AG04450 (cell line): ENCODE measurements at places on chromosomes 13 and 19.

DNA sequence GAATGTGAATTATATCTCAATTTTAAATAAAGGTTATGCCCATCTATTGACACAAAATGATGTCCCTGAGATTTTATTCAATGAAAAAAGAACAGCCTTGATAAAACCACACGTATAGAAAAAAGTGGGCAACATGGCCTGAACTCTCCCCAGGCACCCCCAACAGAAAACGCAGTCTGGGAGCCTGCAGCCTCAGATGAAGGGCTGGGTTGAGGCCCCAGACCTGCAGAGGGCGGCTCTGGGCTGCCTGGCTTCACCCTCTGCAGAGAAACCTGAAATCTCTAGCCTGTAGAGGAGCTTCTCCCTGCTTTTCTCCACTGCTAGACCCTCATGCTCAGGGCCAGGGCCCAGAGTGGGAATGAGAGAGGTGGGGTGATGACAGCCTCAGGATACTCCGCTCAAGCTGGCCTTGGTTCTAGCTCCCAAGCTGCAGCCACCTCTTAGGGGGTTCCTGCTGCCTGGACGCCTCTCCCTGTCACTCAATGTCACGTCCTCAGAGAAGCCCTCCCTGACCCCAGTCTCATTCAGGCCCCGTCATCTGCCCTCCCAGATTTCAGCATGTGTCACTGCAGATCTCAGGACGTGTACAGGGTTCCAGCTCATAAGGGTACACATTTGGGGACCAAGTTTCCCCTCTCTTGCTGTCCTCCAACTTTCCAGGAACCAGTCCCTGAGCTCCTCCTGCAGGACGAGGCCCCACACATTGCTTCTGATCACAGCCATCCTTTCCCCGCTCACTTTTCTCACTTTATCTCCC is 1.8 kb downstream of the MBD3 start:
- DNase-seq, result no peak

DNA sequence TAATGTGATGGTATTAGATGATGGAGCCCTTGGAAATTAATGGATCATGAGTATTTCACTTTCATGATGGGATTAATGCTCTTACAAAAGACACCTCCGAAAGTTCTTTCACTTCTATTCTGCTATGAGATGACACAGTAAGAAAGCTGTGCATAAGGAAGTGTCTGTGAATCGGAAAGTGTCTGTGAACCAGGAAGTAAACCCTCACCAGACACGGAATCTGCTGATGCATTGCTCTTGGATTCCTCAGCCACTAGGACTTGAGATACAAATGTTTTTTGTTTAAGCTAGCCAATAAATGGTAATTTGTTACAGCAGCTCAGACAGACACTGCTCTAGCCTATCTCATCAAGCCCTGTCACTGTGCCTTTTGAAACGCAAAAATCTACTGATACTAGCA is 440.4 kb upstream of the PRR20A start:
- DNase-seq, result no peak

DNA sequence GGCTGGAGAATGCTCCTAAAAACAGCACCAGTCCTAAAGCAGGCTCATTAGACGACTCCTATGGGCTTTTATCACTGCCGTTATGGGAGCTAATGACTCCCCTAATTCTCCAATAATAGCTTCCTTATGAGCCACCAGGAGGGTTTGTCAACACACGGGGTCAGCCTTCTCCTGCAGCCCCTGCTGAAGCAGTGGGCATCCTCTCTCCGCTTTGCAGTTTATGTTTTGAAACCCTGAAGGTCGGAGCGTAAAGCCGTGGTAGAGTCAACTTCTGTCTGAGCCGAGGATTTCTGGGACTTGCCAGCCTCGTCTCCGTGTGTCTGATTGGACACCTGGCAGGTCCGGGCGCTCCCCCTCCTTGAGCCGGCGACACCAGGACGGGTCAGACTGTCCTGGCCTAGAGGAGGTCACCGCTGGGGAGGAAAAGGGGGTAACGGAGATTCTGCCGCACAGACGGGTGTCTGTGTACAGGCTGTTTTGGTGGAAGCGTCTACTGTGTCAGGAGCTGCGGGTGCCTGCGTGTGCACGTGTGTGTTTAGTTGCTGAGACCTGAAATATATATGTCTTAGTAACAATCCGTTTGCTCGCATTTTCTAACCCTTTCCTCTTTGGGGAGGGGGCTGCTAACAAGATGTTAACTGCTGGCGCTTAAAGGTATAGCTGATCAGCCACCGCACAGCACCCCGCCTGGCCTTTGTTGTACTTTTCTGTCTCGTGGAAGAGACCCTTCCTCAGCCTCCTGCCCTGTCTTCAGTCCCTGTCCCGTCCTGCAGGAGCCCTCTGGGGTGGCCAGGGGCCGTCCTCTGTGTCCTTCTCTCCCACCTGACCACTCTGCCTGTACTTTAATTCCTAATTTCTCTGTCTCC is 1.9 kb downstream of the KDM4B start:
- no peak for DNase-seq

DNA sequence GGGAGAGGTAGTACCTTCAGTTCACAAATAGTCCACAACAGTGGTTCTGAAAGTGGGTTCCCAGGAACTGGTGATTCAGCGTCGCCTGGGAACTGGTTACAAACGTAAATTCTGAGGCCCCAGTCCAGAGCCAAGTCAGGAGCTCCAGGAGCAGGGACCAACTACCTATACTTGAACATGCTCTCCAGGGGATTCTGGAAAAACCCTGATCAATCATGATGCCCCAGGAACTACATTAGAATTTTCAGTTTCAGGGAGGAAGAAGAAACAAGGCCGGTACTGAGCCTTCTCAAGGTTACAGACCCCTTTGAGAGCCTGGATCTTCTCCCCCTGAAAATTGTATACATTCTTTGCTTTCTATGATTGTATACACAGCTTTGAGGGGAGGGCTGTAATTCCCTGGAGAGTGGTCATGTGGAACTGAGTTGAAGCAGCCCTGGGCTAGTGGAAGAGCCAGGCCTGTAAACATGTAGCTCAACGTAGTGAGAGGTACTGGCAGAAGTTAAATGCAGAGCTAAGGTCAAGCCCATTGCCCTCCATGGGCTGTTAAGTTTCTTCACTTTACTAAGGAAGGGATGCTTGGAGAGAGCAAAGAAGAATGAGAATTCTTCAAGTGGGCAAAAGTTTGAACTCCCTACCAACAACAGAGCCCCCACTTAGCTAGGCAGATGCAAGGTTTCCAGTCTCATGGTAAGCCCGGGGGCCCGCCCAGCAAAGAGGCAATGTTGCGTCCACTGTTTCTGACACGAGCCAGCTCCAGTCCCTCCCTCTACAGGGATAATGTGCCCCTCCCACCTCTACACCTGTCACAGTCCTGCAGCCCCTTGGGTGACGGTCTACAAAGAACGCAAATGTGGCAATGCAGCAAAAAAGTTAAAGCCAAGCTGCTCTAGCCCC is 17.0 kb downstream of the DOCK9 start:
- DNase-seq, result no peak

DNA sequence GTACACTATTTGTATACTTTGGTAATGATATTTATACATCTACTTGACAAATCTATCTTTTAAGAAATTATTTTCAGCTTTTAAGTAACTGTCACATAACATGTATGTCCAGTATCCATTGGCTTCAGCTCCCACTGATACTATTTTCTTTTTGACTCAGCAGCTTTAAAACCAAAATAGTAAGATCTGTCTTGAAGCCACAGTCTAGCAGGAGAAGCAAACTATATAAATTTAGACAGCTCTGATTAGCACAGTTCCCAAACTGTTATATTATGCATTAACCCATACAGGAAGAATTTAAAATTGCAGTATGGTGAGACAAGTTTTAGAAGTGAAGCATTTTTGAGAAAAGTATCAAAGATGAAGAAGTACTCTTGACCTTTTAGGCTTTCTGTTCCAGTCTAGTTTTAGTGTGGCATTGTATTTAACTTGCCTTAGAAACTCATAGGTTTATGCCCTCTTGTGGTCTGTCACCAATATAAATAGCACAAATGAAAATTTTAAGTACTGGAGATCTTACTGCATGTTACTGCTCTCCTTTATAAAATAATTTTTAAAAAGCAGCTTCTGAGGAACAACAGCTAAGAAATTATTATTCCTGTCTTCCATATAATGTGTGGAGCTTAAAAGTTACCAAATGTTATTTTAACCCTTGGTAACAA is 24.7 kb downstream of the URI1 start:
- no peak for DNase-seq

GRCh38 chr13:73390100-73390499 is 331.3 kb downstream of the KLF5 start:
- no peak for DNase-seq

DNA sequence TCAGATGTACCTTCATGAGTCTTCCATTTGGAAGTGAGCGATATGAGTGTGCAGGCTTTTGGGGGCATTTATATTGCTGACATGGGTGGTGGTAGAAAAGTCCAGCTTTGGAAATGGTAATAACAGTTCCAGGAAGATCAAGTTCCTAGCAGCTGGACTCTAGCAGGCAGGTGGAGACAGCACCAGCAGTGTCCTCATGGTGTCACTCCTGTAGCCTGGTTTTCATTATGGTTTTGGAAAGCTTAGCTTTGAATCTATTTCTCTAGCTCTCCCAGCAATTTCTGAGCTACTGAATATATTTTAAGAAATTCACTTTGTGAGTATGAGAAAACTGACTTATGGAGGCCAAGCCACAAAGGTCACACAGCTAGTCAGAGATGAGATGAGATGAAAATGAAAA is 523.2 kb upstream of the HTR2A start:
- no peak for DNase-seq

DNA sequence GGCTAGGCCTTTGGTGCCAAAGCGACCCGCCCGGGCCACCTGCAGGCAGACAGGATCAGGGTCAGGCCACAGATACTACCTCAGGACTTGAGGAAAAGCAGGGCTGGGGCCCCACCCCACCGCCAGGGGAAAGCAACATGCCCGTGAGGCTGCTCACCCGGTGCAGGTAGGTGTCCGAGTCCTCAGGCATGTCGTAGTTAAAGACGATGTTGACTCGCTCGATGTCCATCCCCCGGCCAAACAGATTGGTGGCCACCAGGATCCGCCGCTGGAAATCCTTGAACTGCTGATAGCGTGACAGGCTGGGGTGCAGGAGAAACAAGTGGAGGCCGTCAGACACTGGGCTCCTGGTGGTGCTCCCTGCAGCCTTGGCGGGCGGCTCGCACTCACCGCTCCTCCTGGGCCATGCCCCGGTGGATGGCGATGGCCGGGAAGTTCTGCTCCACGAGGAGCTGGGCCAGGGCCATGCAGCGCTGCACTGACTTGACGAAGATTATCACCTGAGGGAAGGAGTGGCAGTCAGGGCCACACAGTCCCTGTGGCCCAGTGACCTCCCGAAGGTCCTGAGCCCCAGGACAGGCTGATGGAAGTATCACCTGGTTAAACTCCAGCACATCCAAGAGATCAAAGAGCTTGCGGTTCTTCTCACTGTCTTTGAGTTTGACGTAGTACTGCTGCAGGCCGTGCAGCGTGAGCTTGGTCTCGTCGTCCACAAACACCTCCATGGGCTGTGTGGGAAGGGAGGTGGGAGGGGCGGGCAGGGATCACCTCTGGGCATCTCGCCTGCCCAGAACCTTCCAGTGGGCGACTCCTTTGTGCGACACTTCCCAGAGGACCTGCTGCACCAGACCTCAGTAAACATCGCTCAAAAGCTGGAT is 9.8 kb downstream of the DDX39A start:
- no peak for DNase-seq

DNA sequence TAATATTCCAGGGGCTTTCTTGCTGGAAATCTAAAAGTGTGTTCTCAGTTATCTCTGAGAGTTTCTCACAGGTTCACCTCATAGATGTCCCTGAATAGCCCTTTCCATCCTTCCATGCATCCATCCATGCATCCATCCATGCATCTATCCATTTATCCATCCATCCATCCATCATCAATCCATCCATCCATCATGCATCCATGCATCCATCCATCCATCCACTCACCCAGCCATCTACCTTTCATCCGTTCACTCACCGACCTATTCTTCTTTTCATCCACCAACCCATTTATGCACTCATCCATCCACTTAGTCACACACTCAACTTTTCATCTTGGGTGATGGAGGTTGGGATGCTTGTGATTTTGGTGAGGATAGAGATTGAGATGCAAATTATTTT is 7.4 kb upstream of the ADGRE3 start:
- DNase-seq, result no peak

GRCh38 chr19:54002495-54003315 is 11.3 kb downstream of the CACNG6 start:
- no peak for DNase-seq

DNA sequence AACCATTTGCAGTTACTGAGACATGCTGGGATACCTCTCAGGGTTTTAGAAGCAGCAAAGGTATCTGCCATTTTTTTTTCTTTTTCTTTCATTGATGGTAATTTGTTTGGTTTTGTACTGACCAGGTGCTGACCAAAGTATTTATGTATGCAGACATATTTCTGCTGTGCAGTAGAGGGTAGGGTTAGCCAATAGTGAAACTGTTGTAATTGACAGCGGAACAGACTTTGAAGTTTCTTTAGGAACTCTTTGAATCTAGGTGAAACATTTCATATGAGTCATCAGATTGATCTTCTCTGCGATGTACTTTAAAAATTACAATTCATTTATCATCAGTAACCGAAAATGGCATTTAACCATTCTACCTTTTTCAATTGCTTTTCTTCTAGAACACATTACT is 63.0 kb downstream of the ITGBL1 start:
- DNase-seq, result no peak

DNA sequence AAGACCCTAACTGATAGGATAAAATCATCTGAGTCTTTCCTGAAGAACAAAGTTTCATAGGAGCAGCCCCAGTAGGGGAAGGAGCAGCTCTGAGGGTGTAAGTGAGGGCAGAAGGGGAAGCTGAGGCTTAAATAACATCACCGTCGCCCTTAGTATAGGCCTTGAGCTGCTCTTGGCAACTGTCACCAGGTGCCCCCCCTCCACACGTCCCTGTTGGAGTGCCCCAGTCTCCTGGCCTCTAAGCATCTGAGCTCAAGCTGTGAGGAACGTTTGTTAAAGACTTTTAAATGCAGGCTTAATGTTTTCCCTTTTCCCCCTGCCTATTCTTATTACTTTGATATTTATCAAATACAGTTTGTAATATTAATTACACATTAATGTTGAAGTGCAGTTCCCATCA is 170.6 kb downstream of the ZIC5 start:
- no peak for DNase-seq
